ENCODE measurements at places on chromosomes 2 and 18.

DNA sequence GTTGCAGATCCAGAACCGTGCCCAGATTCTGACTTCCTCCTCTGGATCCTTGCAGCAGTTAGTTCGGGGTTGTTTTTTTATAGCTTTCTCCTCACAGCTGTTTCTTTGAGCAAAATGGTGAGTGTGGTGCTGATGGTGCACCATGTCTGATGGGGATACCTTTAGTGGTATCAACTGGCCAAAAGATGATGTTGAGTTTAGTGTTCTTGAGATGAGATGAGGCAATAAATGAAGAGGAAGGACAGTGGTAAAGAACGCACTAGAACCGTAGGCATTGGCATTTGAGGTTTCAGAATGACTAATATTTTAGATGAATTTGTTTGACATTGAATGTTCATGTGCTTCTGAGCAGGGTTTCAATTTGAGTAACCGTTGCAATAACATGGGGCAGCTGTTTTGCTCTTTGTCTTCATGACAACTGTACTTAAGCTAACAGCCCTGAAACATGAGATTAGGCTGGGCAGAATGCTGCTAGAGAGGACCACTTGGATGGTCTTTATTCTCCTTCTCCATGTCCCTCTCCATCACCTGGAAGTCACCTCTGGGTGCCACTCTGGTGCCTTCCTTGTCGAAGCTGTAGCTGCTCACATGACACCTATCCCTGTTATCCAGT is 3.9 kb downstream of the CTLA4 start:
- H3K4me3 ChIP-seq: no peak overlapping the region
- H3K36me3 ChIP-seq: no peaks in the 10 kb centered on the region
- no peak overlapping the region for H3K27ac ChIP-seq
- DNase-seq: no peak

GRCh38 chr2:200498402-200499162 is 11.3 kb downstream of the KCTD18 start:
- peaks cover 2% of the 10 kb centered on the region for H3K36me3 ChIP-seq
- no peak for DNase-seq
- no peak overlapping the region for H3K27ac ChIP-seq
- no peak overlapping the region for H3K4me3 ChIP-seq

- peaks cover 34% of the 10 kb centered on the region for H3K36me3 ChIP-seq
- peaks cover 4% of the 10 kb centered on the region for H3K4me1 ChIP-seq
- no peak overlapping the region for H3K27ac ChIP-seq
Measured at GRCh38 chr2:239200646-239201530, 199.9 kb downstream of the HDAC4 start.

- H3K4me3 ChIP-seq: no peak overlapping the region
- no peaks in the 10 kb centered on the region for H3K4me1 ChIP-seq
- no peaks in the 10 kb centered on the region for H3K36me3 ChIP-seq
- DNase-seq: no peak
Measured at GRCh38 chr2:57617318-57617717, 429.3 kb upstream of the VRK2 start.

GRCh38 chr2:226383461-226383860 is 416.2 kb downstream of the IRS1 start:
- no peak for DNase-seq
- no peaks in the 10 kb centered on the region for H3K27me3 ChIP-seq
- H3K4me1 ChIP-seq: no peaks in the 10 kb centered on the region
- H3K4me3 ChIP-seq: no peak overlapping the region
- no peaks in the 10 kb centered on the region for H3K36me3 ChIP-seq

GRCh38 chr2:143815082-143815481 is 685.9 kb downstream of the ARHGAP15 start:
- no peaks in the 10 kb centered on the region for H3K4me1 ChIP-seq
- no peak overlapping the region for H3K4me3 ChIP-seq
- no peaks in the 10 kb centered on the region for H3K36me3 ChIP-seq
- H3K27ac ChIP-seq: no peak overlapping the region
- DNase-seq: no peak
- no peaks in the 10 kb centered on the region for H3K27me3 ChIP-seq

DNA sequence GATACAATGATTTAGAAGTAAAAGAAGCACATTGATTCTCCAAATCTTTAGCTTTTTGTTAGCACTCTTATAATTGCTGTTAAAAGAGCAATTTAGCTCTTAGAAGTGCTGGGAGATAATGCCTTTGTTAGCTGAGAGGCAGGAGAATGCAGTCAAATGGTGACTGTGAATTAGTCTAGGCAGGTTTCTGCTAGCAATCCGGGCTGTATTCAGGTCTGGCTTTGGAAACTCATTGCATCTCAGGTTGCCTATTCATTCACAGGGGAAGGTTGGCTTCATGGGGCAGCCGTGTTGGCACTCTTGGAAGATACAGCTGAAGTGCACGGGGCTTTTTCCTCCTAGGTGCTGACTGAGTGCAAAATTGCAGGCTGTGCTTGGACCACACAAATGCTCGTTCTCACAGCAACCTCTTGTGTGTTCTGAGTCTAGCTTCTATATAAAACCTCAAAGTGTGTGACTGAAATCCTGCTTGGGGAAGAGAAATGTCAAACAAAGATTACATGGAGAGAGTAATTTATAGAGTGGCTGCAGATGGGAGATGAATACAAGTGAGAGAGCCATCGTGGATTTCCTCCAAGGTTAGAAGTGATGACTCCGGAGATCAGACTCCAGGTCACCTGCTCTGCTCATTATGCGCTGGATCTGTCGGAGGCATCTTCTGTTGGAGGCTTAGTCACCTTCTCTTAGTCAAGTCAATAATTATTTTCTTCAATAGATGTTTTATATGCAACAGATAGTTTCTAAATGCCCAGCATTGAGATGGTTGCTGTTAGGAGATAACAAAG is 167.8 kb downstream of the PMAIP1 start:
- DNase-seq: peak; percentile 27
- no peak overlapping the region for H3K4me3 ChIP-seq
- no peaks in the 10 kb centered on the region for H3K36me3 ChIP-seq
- peaks cover 4% of the 10 kb centered on the region for H3K4me1 ChIP-seq
- H3K27ac ChIP-seq: no peak overlapping the region
- no peaks in the 10 kb centered on the region for H3K27me3 ChIP-seq

- H3K4me3 ChIP-seq: no peak overlapping the region
- no peak overlapping the region for H3K27ac ChIP-seq
- H3K4me1 ChIP-seq: peaks cover 3% of the 10 kb centered on the region
- DNase-seq: no peak
- no peaks in the 10 kb centered on the region for H3K36me3 ChIP-seq
- H3K27me3 ChIP-seq: peaks cover 49% of the 10 kb centered on the region
Measured at GRCh38 chr2:8611700-8612099, 70.2 kb upstream of the ID2 start.

DNA sequence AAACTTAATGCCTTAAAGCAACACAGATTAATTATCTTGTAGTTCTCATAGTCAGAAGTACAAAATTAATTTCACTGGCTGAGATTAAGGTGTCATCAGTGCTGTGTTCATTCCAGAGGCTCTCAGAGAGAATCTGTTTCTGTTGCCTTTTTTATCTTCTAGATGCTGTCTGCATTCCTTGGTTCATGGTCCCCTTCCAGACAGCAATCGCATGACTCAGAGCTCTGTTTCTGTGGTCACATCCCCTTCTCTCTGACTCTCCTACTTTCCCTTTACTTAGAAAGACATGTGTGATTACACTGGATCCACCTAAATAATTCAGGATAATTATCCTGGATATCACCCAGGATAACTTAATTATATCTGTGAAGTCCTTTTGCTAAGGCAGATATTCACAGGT is 148.6 kb downstream of the MAIP1 start:
- DNase-seq: peak; percentile 66
- no peaks in the 10 kb centered on the region for H3K27me3 ChIP-seq
- H3K36me3 ChIP-seq: no peaks in the 10 kb centered on the region
- H3K4me3 ChIP-seq: no peak overlapping the region
- no peak overlapping the region for H3K27ac ChIP-seq

DNA sequence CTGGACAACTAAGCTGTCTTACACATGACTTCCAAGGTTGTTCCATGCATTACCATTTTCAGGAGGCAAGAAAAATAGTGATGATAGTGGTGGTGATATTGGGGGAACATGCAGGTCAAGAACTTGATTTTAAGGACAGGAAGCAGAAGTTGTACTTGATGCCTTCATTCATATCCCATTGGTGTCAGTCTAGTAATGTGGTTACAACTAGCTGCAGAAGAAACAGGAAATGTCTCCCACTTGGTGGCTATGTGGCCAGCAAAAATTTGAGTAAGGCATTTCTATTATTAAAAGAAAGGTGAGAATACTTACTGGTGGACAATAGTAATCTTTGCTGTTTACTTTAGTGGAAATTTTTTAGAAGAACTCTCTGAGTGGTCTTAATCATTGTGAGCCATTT is 103.4 kb downstream of the ALMS1 start:
- H3K4me3 ChIP-seq: no peak overlapping the region
- no peak for DNase-seq
- H3K4me1 ChIP-seq: peaks cover 3% of the 10 kb centered on the region
- no peaks in the 10 kb centered on the region for H3K27me3 ChIP-seq

DNA sequence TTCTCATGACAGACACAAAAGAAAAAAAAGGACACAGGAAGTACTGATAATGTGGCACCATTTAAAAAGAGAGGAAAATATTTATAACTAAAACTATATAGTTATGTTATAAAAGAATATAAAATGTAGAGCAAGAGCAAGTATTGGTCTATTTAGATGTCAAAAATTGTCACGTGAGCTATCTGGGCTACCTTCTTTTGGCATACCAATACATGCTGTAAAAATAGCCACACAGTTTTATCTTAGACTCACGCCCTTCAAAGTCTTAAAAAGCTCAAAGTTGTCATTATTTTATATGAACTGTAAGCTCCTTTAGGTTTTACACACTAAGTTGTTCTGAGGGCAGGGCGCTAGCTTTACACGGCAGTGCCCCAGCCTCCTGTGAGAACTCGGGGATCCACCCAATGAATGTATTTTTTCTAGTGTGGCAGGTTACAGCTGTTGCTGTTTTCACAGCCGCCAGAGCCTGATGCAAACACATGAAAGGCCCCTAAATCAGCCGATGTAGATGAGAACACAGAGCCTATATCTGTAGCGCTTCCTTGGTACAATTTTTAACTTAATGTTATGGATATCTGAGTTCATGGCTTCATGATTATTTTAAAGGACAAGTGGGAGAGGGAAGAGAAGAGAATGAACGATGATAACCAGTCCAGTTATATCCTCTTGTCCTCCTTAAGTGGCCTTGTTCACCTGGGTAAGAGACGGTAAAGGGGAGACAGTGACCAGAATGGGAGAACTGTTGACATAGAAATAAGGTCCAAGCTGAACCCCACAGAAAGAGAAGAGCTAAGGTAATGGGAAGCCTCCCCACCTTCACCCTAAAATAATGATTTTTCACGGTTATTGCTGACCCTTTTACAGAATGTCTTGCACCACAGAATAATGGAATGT is 130.8 kb downstream of the CACNB4 start:
- H3K27me3 ChIP-seq: no peaks in the 10 kb centered on the region
- no peak for DNase-seq
- H3K27ac ChIP-seq: no peak overlapping the region
- no peaks in the 10 kb centered on the region for H3K4me1 ChIP-seq
- no peaks in the 10 kb centered on the region for H3K36me3 ChIP-seq
- H3K4me3 ChIP-seq: no peak overlapping the region

DNA sequence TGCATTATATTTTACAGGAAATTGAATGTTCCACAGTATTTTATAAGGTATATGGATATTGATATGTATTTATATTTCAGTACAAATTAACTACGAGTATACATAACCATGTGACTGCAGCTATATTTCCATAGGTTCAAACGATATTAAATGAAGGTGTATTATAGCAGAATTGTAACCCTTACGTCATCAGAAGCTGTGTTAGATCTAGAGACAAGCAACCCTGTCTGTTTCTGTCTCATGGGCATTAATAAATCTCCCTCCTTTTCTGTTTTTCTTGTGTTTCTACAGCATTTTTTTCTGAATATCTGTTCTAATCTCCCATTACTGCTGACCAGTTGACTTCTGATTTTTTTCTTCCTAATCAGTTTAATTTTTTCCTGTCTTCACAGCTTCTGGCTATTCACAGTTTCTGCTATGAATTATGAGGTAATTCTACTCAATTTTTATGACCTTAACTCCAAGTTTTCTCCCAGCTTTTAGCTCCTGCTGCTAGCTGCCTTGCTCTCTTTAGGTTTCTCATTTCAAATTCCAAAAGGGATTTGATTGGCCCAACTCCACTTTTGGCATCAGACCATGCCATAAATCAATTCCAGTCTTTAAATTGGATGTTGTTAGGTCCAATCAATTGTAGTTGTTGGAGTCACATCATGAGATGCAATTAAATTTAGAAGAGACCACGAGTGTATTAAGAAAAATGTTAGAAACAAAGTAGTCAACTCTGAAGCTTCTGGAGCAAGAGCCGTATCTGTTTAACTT is 277.5 kb upstream of the ZSWIM2 start:
- no peaks in the 10 kb centered on the region for H3K27me3 ChIP-seq
- no peaks in the 10 kb centered on the region for H3K36me3 ChIP-seq
- H3K27ac ChIP-seq: no peak overlapping the region
- DNase-seq: no peak

DNA sequence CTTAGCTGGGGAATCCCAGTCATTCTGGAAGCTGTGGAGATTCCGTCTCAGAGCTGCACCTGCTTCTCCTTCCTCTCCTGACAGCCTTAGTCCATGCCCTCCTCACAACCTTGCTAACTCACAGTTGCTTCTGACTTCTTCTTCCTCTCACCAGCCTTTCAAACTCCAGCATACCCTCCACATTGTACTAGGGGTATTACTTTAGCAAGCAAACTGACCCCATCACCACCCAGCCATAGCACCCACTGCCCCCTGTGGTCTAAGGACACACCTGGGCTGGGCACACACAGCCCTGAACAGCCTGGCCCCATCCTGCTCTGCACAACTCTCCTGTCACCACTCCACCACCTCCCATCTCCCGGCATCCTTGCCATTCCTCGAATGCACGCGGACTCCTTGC is 208.2 kb downstream of the FBXO15 start:
- no peak overlapping the region for H3K4me3 ChIP-seq
- H3K27me3 ChIP-seq: peaks cover 18% of the 10 kb centered on the region
- no peak overlapping the region for H3K27ac ChIP-seq
- no peaks in the 10 kb centered on the region for H3K36me3 ChIP-seq
- DNase-seq: no peak
- no peaks in the 10 kb centered on the region for H3K4me1 ChIP-seq

GRCh38 chr18:35642802-35643201 is 61.3 kb downstream of the GALNT1 start:
- DNase-seq: peak; percentile 24
- peaks cover 3% of the 10 kb centered on the region for H3K4me1 ChIP-seq
- peaks cover 7% of the 10 kb centered on the region for H3K36me3 ChIP-seq
- no peak overlapping the region for H3K4me3 ChIP-seq
- H3K27ac ChIP-seq: no peak overlapping the region
- no peaks in the 10 kb centered on the region for H3K27me3 ChIP-seq

Measured in mesenchymal stem cell (in vitro differentiated cells and primary cell).